ENCODE measurements at places on chromosomes 3 and 15.

- DNase-seq, result no peak
Measured at GRCh38 chr15:77464129-77464865, 43.6 kb downstream of the HMG20A start.

- DNase-seq, result peak; percentile 16
Measured at GRCh38 chr3:15726043-15726442, 71.7 kb downstream of the ANKRD28 start.

GRCh38 chr15:85752491-85752961, 42.2 kb downstream of the KLHL25 start:
- no peak for DNase-seq

- DNase-seq, result no peak
Measured at GRCh38 chr15:79003896-79004295, 59.0 kb upstream of the CTSH start.

- no peak for DNase-seq
Measured at GRCh38 chr3:77362936-77363335, 323.0 kb downstream of the ROBO2 start.
